NCI-H510A treated with DMSO at 0.1 percent for 48 hours (cell line): ENCODE measurements at places on chromosomes 12 and 14.

DNA sequence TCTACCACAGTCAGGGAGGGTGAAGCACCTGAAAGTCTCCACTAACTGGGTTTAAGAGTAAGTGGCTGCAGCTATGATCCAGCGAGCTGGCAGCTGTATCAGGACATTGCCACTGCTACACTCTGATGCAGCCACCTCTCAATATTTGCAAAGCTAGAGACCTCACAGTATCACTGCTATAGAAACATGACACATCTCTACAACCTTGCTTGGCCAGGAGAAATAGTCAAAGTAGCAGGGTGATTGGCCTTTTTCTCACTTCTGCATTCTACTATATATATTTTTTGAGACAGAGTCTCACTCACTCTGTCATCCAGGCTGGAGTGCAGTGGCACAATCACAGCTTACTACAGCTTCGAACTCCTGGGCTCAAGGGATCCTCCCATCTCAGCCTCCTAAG lies 9.3 kb upstream of the FMNL3 start:
- DNase-seq = no peak

GRCh38 chr12:111108726-111109125 lies 188.3 kb upstream of the MYL2 start:
- DNase-seq = no peak

DNA sequence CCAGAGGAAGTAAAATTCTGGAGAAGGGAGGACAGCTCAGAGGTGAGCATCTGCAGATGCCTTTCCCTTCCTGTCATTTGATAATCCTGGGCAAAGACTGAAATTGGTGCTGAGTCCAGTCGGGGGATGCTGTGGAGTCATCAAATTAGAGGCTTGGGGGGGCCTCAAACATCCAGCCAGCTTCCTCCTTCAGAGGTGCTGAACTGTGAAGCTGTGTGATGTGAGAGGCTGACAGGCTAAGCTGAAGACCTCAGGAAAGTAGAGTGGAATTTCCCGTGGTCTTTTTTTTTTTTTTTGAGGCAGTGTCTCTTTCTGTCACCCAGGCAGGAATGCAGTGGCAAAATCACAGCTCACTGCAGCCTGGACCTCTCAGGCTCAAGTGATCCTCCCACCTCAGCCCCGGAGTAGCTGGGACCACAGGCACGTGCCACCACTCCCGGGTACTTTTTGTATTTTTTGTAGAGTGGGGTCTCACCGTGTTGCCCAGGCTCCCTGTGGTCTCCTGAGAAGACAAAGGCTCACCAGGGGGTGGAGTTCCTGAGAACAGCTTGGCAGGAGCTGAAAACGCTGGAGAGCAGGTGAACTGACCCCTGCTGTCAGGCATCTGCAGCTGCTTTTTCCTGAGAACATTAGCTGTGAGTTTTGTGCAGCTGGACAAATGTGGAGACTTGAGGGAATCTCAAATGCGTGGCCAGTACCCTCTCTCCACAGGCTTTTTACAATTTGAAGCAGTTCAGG lies 6.1 kb upstream of the TCL1B start:
- DNase-seq = peak; percentile 38

DNA sequence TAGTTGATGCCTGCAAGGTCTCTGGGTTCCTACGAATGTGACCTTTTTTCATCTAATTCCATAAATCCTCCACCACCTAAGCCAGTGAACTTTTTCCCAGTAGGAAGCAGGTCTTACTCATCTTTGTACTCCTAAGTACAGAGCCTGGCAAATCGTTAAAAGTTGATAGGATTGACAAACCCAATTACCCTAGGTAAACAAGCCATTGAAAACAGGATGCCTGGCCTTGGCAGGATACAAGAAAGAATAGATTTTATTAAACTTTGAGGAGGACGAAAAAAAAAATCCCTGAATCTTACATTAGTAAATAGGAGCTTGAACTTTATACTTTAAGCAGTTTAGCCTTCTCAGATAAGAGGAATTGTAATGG lies 5.6 kb downstream of the TBPL2 start:
- no peak for DNase-seq

GRCh38 chr12:130955238-130955816 lies 1.6 kb downstream of the ADGRD1 start:
- no peak for DNase-seq

GRCh38 chr12:23931176-23931575 lies 18.3 kb downstream of the SOX5 start:
- no peak for DNase-seq

DNA sequence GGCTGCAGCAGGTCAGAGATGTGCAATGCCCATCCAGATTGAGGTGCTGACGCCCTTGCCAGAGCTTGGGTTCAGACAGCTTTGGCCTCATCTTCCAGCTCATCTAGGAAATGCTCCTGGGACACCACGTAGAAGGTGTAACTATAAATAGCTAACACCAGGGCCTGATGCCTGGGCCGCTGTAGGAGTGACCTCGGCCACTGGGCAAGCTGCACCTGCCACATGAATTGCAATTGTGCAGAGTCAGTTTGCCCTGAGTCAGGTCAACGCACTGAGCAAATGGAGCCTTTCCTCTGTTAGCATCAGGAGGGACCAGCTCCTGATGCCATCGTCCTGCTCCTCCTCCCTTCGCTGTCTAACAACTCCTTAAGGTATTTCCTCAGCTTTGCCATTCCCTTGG lies 17.4 kb upstream of the DNM1L start:
- DNase-seq = no peak

- no peak for DNase-seq
Measured at GRCh38 chr12:70045036-70045435, 198.2 kb upstream of the CNOT2 start.

DNA sequence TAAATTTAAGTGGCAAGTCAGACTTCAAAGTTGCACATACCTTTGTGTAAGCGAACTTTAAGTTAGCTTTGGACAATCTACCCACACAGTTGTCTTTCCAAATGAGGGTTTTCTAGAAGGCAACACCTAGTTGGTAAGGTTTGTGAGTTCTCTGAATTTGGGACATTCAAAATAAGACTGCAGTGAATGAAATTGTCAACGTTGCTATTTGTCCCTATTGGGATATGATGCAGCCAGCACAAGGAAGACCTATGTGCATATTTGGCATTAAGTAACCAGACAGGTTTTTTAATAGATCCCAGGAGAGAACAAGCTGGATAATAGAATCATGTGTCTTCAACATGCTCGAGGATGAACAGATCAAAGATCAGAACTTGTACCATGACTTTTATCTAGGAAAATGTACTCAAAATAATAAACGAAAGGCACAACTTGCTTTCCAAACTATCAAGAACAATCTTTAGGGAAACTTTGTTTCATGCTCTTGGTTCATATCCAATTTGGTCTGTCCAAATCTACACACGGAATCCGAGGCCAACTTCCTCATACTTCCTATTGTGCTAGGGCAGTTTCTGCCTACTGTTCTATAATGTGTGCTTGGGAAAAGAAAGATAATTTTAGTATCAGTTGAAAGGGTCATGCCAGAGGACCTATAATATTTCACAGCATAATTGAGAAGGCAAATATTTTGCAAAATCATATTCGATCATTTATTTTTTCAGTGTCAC lies 284.2 kb upstream of the SOX5 start:
- DNase-seq = no peak

- DNase-seq = no peak
Measured at GRCh38 chr14:106652494-106652893, 1126.1 kb downstream of the TMEM121 start.

DNA sequence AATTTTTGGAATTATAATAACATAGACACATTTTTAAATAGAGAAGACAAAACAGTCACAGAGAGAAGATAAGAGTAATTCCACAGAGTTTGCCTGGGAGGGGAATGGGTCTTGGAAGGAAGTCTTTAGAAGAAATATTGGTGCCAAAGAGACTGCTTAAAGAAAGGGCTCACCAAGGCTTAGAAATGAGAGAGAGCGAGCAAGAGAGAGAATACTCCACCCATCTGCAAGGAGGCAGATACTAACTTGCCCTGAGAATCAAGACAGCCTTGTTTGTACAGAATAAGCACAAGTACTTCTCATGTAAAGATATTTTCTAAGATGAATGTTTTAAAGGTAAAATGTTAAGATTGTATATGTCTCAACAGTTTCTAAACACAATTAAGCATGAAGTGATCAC lies 165.5 kb downstream of the SLC38A4 start:
- no peak for DNase-seq

- DNase-seq = peak; percentile 31
Measured at GRCh38 chr14:105326891-105327694, 12.5 kb downstream of the PACS2 start.

GRCh38 chr12:42361909-42362646 lies 36.1 kb downstream of the PPHLN1 start:
- DNase-seq = no peak

GRCh38 chr12:116130431-116130830 lies 147.1 kb downstream of the MED13L start:
- DNase-seq = no peak

DNA sequence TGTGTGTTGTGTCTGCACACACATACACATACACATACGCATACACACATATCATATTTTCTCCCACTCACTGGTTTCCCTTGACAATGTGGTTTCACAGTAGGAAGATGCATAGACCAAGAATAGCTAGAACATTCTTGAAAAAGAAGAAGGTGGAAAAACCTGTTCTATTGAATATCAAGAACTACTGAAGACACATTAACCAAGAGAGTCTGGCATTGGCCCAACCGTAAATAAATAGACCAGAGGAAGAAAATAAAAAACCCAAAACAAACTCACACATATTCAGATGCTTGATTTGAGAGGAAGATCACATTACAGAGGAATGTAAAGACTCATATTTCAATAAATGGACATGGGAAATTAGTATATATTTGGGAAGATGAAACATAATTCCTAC lies 311.3 kb downstream of the FOXG1 start:
- no peak for DNase-seq

- no peak for DNase-seq
Measured at GRCh38 chr12:127588249-127588648, 678.7 kb upstream of the TMEM132C start.

- no peak for DNase-seq
Measured at GRCh38 chr12:23895792-23896218, 53.7 kb downstream of the SOX5 start.
